ENCODE measurements at places on chromosomes 2 and 18. TPM values are rescaled to one million over a fixed set of nuclear protein-coding genes. Genes with fewer than 3 reads are reported as not detected.

CHRND gene
- total RNA-seq: not detected

DNA sequence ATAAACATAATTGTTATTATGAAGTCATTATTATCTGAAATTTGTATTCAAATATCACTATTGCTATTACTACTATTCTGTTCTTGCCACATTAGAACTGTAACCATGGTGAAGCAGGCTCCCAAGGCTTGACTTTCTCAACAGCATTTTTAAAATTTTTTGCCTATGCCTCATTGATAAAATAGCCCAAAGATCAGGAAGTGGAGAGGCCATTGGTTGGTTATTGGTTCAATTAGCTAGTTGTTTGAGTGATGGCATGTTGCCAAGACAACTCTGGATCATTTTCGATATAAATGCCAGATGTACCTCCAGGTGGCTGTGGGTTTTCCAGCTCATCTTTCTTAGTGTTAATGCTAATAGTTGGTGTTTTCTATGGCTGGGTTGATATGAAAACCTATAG is 513.5 kb downstream of the TRIB2 start:
- H3K27me3 ChIP-seq: no peaks in the 10 kb centered on the region
- H3K27ac ChIP-seq: no peak overlapping the region
- no peaks in the 10 kb centered on the region for H3K36me3 ChIP-seq
- H3K4me1 ChIP-seq: no peaks in the 10 kb centered on the region
- DNase-seq: no peak
- H3K4me3 ChIP-seq: no peak overlapping the region

DNA sequence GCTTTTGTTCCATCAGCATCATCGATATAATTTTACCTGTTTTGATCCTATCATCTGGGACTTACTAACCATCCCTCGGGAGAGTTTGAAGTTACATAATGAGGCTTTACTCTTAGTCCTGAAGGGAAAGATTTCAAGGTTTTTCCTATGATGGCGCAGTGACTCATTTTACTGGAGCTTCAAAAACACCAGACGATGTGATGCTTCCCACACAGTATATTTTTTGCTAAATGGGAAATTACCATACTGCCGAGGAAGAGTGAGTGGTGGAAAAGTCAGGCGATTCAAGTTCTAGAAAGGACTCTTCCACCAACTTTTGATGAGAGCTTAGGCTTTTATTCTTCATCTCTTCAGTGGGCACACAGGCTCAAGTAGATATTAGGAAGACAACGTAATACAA is 44.6 kb upstream of the GCG start:
- DNase-seq: no peak
- H3K4me3 ChIP-seq: no peak overlapping the region
- H3K27me3 ChIP-seq: no peaks in the 10 kb centered on the region
- no peaks in the 10 kb centered on the region for H3K4me1 ChIP-seq
- H3K36me3 ChIP-seq: peaks cover 7% of the 10 kb centered on the region

- no peaks in the 10 kb centered on the region for H3K4me1 ChIP-seq
- H3K36me3 ChIP-seq: no peaks in the 10 kb centered on the region
- no peak overlapping the region for H3K27ac ChIP-seq
- no peak for DNase-seq
Measured at GRCh38 chr2:164560902-164561301, 60.4 kb downstream of the GRB14 start.

DNA sequence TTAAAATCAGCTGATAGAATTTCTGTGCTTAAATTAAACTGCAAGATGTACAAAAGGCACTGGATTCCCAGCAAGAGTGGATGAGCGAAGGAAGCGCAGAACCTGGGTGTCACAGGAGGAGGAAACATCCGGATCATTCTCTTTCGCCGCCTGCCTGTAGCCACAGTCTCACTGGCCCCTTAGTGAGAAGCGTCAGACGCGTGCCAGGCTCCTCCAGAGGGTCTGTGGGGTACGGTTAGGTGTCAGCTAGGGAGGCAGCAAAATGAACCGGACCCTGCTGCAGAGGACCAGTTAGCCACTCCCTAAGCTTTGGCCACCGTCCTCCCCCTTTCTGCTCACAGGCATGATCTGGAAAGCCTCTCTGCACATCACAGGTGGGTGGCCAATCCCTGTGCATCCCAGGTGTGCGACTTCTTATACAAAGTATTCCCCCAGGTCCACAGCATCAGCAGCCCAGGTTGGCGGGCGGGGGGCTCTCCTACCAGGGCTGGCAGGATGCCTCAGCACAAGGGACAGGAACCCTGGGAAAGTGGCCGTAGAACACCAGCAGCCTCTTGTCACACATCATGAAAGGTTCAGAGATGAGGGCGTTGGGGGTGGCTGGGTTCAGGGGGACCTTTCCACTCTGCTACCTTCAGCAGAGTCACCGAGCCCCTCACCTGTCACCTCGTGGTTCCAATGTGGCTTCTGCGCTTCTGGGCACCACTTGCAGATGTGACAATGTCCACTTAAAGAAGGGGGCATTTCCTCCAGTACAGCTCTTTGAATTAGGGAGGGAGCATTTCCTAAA is 61.1 kb upstream of the SLC66A3 start:
- H3K4me3 ChIP-seq: no peak overlapping the region
- H3K27me3 ChIP-seq: no peaks in the 10 kb centered on the region
- no peaks in the 10 kb centered on the region for H3K4me1 ChIP-seq
- no peak overlapping the region for H3K27ac ChIP-seq
- no peak for DNase-seq
- no peaks in the 10 kb centered on the region for H3K36me3 ChIP-seq

GRCh38 chr2:67255933-67256615 is 141.1 kb upstream of the ETAA1 start:
- no peak for DNase-seq
- H3K27ac ChIP-seq: no peak overlapping the region
- no peaks in the 10 kb centered on the region for H3K27me3 ChIP-seq
- no peak overlapping the region for H3K4me3 ChIP-seq
- H3K4me1 ChIP-seq: peaks cover 3% of the 10 kb centered on the region
